ENCODE measurements at places on chromosomes 7 and 10. TPM values are rescaled to one million over a fixed set of nuclear protein-coding genes. Genes with fewer than 3 reads are reported as not detected.

Gene CYP2E1
- 1.7 TPM for total RNA-seq

Gene SDK1
- 0.54 TPM for total RNA-seq

Gene ZNF804B
- total RNA-seq: not detected

Gene PNLIPRP2
- not detected for total RNA-seq

Gene SFRP4
- total RNA-seq: not detected

Gene GIMAP2
- total RNA-seq: 79.4 TPM

Gene RASSF4
- 1.9 TPM for total RNA-seq

Gene IKZF1
- 434 TPM for total RNA-seq

Gene HABP2
- total RNA-seq: not detected

Gene OR2A1
- not detected for total RNA-seq

Gene ACBD7
- total RNA-seq: 0.27 TPM

Gene SAP25
- 174 TPM for total RNA-seq

Gene GRID1
- total RNA-seq: not detected

Gene OPTN
- 80.6 TPM for total RNA-seq

Gene CCL24
- total RNA-seq: not detected

Gene CREB5
- total RNA-seq: 18.4 TPM

Gene TMEM229A
- total RNA-seq: not detected

Gene SEMA3E
- not detected for total RNA-seq

Gene UCMA
- total RNA-seq: not detected

Gene HYAL4
- not detected for total RNA-seq

Gene RBP4
- total RNA-seq: not detected

Gene SPDYE9
- not detected for total RNA-seq

Gene PPP1R9A
- not detected for total RNA-seq

Gene PAX4
- not detected for total RNA-seq

Gene LEP
- not detected for total RNA-seq
